DMS 273 treated with DMSO at 0.1 percent for 48 hours (cell line): ENCODE measurements at places on chromosomes 6 and 20.

DNA sequence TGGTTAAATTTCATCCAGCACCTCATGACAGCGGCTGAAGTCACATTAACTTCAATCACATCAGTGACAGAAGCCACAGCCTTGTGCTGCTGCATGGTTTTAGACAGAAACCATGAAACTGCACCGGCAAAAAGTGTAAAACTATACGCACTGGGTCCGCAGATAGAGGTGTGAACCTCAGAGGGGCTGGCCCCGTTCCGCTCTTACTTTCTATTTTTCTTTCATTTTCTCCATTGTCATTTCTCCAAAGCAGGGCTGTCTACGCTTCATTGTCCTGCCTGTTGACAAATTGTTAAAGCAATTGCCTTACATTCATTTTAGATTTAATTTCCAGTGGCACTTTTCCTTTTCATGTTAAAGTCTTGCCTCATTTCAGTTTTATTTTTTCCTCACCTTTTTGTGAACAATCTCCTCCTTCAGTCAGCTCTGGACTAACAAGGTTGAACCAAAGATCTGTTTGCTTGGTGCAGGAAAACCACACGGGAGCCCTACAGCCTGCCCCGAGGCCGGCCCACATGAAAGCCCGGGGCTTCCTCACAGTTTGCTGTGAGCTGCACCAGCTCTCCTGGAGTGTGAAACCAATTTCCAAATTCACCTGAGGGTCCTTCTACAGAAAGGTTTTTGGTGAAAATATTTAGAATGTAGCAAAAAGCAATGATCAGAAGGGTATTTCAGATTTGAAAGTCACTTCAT, 63.7 kb downstream of the PRR18 start:
- DNase-seq, result no peak

DNA sequence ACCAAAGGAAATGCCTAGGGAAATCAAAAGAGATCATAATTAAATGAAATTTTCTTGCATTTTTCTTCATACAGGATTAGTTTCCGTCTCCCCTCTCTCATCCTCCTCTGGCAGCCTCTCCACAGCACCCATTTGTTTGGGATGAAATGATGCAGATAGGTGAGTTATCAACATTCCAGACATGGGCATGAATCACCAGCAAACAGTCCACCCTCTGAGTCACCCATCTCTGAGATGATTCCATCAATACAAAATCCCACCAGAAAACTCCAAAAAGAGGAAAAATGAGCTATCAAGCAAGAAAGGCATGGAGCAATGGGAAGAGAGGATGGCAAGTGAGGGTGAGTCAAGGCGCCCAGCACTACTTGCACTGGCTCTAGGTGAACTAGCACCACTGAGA, 11.4 kb downstream of the MC3R start:
- DNase-seq, result no peak

- DNase-seq, result no peak
Observed at GRCh38 chr20:4305091-4305490, 289.7 kb upstream of the RNF24 start.

DNA sequence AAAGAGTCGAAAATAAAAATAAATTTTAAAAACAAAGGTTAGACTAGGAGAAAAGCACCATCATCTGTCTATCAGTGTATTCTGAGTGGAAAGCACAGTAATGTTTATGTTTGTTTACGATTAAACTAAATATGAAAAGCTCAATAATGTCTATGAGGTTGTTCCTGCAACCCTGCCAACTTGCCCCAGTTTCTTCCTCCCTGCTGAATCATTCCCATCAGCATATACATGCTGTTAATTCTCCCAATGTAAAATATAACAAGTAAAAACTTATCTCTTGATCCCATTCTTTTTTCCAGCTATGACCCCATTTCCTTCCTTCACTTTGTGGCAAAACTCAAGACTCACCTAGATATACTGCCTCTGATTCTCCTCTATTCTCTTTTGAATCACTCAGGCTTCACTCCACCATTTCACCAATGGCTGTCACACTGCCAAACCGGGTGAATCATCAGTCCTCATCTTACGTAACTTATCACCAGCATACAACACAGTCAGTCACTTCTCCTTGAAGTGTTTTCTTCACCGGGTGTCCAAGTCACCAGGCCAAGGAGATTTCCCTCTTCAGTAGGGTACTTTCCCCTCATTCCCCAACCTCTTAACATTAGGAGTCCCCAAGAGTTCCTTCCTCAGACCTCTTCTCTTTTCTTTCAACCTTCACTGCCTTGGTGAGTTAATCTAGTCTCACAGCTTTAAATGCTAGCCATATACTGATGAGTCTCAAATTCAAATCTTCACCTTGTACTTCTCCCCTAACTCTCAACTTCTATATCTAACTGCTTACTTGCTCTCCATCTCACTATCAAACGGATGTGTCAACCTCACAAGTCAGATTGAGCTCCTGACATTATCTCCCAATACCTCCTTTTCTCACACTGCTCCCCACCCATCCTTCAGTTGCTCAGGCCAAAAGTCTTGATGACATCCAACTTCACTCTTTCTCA, 6.2 kb downstream of the TMEM242 start:
- no peak for DNase-seq

GRCh38 chr6:44558832-44559251, 171.3 kb downstream of the CDC5L start:
- DNase-seq, result no peak

- DNase-seq, result no peak
Observed at GRCh38 chr20:37822141-37822601, 80.8 kb upstream of the VSTM2L start.

DNA sequence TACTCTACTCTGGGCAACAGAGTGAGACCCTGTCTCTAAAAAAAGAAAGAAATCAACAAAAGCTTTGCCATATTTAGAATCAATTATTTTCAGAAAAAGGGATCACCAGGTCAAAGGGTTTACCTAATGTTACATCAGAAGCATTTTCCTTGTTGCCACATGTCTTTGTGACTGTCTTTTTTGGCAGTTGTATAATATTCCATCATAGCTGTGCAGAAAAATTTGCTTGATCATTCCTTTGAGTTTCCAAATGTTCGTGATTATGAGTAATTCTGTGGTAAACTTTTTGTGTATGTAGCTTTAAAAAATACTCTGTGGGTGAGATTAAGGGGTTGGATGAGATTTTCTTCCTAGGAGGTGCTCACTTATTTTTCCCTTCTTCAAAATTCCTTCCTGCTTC, 26.4 kb downstream of the PNPLA1 start:
- no peak for DNase-seq

- no peak for DNase-seq
Observed at GRCh38 chr6:111541026-111541681, 58.1 kb upstream of the REV3L start.

DNA sequence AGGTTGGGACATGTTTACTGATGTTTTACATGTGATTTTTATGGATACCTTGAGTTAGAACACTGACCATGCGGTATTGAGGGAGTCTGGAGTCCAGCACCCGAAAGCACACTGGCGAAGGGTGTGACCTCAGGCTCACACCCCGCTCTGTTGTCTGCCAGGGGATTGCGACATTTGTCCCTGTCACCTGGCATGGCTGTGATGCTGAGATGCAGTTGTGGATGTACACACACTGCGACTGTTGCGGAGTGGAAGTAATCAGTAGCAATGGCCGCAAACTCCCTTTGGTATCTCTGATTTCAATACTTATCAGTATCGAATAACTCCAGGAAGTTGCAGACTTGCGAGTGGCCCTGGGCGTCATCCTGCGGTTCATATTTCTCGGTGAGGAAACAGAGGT, 43.2 kb downstream of the CDH4 start:
- DNase-seq, result no peak

GRCh38 chr6:506920-507622, 115.5 kb downstream of the IRF4 start:
- no peak for DNase-seq

GRCh38 chr6:79261666-79262065, 27.2 kb upstream of the HMGN3 start:
- no peak for DNase-seq

DNA sequence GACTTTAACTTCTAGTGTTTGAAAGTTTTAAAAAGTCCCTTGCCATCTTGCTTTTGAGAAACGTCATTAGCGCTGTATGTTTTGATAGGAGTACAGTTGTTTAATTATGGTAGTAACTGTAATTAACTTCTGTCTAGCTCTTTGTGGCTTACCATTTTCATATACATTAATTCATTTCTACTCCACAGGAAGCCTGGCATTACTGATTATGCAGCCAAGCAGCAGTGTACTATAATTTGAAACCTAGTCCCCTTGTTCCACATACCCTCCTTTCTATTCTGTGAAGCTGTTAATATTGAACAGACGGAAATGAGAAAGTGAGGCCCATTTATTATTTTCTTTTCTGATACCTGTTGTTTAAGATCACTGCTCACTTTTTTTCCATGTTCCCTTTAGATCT, 235.4 kb downstream of the CDKAL1 start:
- no peak for DNase-seq

DNA sequence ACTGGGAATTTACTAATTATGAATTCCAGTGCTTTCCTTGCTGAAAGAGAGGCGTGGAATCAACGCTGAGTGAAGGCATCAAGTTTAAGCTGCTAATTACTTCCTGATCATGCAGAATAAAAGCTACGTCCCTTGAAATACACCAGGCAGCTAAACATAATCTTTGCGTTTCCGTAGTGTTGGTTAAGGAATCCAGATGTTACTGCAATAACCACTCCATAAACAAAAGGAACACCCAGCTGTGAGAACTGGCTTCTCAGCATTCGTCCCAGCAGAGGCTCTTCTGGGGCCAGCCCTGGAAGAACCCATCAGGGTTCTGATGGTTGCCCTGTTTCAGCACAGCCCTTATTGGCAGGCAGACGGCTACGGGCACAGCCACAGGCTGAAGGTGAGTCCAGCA, 111.4 kb downstream of the CDH26 start:
- DNase-seq, result no peak

DNA sequence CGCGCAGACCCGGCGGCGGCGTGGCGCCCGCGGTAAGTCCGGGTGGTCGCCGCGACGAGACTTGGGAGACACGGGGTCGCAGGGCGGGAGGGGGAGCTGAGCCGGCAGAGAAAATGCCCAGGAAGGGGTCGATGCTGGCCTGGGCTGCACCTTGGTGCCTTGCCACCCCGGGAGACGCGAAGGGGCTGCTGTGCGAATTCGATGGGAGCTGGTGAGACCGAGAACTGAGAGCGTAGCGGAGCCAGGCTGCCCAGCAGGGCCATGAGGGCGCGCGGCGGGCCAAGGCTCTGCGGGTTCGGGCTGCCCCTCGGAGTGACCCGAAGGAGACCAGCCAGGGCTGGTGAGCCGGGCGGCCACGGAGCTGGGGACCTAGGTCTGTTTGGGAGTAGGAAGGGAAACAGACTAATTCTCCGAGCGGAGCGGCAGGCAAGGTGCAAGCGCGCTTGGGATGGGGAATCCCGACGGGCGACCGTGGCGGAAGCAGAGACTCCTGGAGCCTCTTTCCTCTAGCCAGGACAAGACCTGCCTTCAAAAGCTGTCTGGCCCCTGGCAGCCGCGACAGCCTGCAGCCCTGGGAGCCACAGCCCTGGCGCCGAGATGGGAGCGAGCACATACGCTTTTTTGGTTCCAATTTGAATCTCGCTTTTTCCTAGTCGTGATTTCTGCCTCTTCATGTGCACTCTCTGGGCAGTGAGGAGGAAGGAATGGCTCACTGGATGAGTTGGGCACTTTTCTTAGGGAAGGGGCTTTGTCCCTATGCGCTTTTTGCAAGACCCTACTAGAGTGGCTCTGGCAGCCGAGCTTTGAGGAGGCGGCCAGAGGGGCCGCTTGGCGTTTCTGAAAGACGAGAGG, 691 bp downstream of the SYNDIG1 start:
- DNase-seq, result no peak

DNA sequence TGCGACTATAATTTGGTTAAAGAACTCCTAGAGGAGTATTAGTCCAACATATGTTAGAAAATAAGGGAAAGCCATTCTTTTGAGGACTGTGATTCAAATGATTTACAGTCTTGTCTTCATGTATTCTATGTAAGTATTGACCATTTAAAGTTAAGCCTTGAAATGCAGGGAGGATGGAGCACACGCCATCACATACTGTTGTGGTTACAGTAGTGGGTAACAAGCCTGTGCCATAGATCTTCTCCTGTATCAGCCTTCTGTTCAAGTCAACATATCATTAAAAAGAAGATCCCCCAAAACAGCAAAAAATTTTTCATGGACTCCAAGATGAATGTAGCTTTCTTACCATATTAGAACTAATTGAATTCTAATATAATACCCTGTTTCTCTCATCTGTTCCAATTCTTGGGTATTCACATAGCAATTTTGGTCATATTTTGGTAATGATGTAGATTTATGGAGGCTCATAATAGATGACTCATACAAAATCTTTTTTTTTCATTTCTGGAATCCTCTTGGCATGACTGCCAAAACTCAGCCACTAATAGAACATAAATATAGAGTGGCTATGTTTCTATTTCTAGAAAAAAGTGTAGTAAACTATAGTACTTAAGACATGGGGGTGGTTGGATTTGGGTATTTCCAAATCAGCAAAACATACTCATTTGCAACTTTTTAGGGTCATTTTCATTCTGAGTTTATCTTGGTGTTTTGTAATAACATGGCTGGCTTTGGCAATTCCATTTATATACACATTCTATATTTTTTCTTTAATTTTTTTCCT, 413.5 kb downstream of the BCKDHB start:
- DNase-seq, result no peak

DNA sequence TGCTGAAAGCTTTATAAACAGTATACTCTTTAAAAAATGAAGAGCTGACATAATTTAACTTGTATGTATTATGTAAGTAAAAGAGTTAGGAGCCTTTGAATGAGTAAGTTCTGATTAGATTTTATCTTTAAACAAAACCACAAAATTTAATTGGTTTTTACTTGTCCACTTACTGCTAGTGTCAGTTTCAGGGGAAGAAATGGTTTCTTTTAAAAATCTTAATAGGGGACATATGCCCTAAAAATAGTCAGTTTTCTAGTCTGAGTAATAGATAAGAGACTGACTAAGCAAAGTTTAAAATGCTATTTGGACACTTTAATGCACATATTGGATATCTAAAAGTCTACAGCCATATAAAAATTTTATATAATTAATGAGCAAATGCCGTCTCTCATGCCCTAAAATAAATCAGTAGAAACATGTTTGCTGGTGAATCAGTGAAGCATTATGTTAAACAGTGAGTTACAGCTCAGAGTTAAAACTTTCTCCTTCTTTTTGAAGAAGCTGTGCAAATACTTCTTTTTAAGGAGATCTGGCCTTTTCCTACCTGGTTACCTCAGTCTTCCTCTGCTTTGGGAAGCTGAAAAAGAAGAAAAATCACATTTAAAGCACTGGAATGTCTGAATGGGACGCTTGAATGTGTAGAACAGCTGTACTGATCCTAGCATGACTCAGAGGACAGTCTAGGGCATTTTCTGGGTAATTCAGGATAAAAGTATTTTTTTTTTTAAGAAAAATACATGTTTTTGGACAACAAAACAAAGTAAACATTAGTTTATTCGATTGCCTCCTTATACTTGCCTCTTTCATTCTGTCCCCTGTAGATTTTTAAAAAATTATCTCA, 55.3 kb downstream of the CDH26 start:
- DNase-seq, result no peak

GRCh38 chr20:12466915-12467314, 541.9 kb upstream of the SPTLC3 start:
- no peak for DNase-seq

- no peak for DNase-seq
Observed at GRCh38 chr6:33427585-33428223, 7.8 kb downstream of the SYNGAP1 start.

- no peak for DNase-seq
Observed at GRCh38 chr6:163187201-163187600, 227.3 kb upstream of the QKI start.
